Activated CD8-positive, alpha-beta T cell treated with anti-CD3 and anti-CD28 coated beads, Interleukin-2, amount 10 ng/mL, durations not matched to agents 7 days and 5 days (primary cell): ENCODE measurements at places on chromosomes 16 and 17. TPM values are rescaled to one million over a fixed set of nuclear protein-coding genes. Genes with fewer than 3 reads are reported as not detected.
A peak's percentile ranks its signal among the peaks of the same experiment; 100 is the strongest.

DNA sequence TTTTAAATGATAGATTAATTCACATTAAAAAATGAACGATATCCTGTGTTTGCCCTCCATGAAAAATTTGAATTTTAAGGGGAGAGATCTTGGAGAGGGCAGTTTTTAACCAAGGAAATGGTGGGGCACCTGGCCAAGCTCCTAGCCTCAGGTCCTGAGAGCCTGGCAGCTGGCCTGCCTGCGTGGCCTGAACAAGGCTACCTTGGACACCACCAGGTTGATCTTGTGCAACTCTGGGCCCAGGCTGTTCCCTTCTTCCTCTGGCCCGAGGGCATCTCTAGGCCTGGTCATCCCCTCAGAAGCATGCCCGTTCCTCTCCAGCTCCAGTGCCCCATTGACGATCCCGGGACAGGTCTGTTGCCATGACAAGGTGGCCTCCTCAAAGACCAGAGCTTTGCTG lies 33.4 kb upstream of the LONP2 start:
- no peak overlapping the region for H3K27ac ChIP-seq
- no peak for DNase-seq
- no peaks in the 10 kb centered on the region for H3K4me1 ChIP-seq
- H3K27me3 ChIP-seq, result peaks cover 2% of the 10 kb centered on the region

GRCh38 chr17:45374501-45374900 lies 57.7 kb upstream of the MAP3K14 start:
- DNase-seq, result no peak
- H3K27ac ChIP-seq, result no peak overlapping the region
- H3K4me1 ChIP-seq, result peaks cover 13% of the 10 kb centered on the region
- H3K4me3 ChIP-seq, result no peak overlapping the region

The CCL8 gene
- total RNA-seq, result not detected

DNA sequence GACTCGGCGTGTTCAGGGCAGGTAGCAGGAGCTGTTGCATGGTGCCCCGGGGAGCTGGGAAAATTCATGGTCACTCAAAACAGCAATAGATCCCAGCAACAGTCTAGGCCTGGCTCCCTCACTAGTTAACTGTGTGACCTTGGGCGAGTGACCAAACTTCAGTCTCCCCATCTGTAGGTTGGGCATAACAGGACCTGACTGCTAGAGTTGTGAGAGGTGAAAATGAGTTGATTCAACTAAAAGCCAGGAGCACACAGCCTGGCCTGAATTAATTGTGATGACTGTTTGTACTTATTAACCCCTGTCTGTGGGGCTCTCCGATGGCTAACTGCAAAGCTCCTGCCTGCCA lies 306.9 kb downstream of the SOX9 start:
- no peak for DNase-seq
- H3K4me3 ChIP-seq, result no peak overlapping the region
- H3K27ac ChIP-seq, result no peak overlapping the region
- no peaks in the 10 kb centered on the region for H3K36me3 ChIP-seq
- no peaks in the 10 kb centered on the region for H3K4me1 ChIP-seq

GRCh38 chr16:61993108-61993507 lies 43.1 kb downstream of the CDH8 start:
- DNase-seq, result no peak
- H3K36me3 ChIP-seq, result no peaks in the 10 kb centered on the region
- H3K27ac ChIP-seq, result no peak overlapping the region
- no peak overlapping the region for H3K4me3 ChIP-seq

DNA sequence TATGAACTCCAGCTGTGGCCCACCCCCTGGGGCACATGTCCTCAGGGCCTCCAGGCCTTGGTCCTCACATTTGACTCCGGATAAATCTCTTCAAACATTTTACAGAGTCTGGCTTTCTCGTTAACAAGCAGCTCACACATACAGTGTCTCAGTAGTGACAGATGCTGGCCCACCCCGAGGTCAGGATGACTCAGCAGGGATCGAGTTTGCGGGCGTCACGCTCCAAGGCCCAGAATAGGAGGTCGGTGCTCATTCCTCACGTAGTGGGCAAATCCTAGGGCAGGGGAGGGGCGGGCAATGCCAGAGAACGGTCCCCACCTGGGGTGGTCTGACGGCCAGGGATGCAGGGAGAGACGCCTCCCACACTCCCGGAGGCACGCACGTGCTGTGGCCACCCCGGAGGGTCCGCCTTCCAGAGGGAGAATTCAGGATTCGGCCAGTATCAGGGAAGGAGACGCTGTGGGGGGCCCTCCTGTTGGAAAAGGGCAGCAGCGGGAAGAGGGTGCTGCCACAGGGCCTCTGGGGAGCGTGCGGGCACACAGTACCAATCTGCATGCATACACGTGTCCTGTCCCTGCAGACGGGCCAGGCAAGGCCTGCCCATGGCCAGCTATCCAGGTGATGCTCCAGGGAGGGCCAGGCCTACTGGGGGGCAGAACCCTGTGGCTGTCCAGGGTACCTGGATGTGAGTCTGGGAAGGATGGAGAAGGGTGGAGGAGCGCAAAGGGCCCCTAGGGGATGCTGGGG lies 8.6 kb downstream of the SLC7A5 start:
- no peak for DNase-seq
- H3K27ac ChIP-seq, result peak overlapping the region; percentile 75
- no peaks in the 10 kb centered on the region for H3K27me3 ChIP-seq
- H3K36me3 ChIP-seq, result peaks cover 56% of the 10 kb centered on the region

DNA sequence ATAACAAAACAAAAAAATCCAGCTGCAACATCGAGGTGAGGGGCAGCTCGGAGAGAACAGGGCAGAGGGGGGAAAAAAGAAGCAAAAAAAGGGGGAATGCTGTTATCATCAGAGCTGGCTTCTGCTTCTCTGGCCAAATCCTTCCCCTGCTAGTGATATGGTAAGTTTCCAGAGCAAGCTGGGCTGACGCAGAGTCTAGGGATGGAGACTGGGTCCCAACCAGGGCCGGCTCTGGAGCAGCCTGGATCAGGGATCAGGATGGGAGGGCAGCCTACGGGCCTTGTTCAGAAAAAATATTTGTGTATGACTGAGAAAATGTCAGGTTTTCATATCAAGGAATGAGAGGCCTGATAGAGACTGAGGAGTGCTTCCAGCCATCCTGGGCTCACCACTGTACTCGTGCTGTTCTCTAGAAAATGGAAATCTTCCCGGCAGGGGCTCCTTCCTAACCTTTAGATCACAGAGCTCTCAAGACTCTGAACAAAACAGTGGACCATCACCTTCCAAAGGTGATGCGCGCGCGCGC lies 726 bp upstream of the C1QTNF1 start:
- peaks cover 38% of the 10 kb centered on the region for H3K27me3 ChIP-seq
- peak overlapping the region; percentile 41 for H3K27ac ChIP-seq
- H3K36me3 ChIP-seq, result no peaks in the 10 kb centered on the region
- H3K4me1 ChIP-seq, result peaks cover 12% of the 10 kb centered on the region
- DNase-seq, result no peak

DNA sequence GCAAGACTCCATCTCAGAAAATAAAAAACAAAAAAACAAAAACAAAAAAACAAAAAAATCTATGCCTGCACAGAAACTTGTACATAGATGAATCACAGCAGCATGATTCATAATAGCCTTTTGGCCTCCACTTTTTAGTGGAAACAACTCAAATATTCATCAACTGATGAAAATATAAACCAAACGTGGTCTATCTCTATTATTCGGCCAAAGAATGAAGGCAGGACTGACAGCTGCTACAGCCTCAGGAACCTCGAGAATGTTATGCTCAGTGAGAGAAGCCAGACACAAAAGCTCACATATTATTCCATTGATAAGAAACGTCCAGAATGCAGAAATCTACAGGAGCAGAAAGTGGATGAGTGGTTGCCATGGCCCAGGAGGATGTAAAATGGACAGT lies 19.8 kb downstream of the PPL start:
- no peaks in the 10 kb centered on the region for H3K4me1 ChIP-seq
- H3K27ac ChIP-seq, result no peak overlapping the region
- H3K36me3 ChIP-seq, result no peaks in the 10 kb centered on the region

DNA sequence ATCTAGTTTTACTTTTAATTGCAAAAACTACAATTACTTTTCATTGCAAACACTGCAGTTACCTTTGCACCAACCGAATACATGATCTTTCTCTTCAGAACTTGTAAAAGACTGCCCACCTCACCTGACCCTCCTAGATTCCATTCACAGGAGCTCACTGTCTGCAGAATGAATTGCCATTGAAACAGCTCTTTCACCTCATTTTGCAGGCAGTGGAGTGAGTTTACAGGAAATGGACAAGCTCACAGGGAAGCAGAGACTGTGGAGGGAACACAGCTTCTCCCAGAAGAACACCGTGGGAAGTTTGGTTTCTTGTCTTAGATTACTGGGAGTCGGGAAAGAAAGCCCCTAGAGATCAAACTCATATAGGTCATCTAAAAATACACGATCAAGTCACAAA lies 439.7 kb upstream of the RBFOX1 start:
- H3K36me3 ChIP-seq, result no peaks in the 10 kb centered on the region
- H3K4me3 ChIP-seq, result no peak overlapping the region
- H3K27me3 ChIP-seq, result no peaks in the 10 kb centered on the region
- H3K4me1 ChIP-seq, result no peaks in the 10 kb centered on the region

GRCh38 chr17:9451934-9452333 lies 123.7 kb downstream of the STX8 start:
- H3K36me3 ChIP-seq, result no peaks in the 10 kb centered on the region
- H3K4me3 ChIP-seq, result no peak overlapping the region
- H3K27me3 ChIP-seq, result no peaks in the 10 kb centered on the region

DNA sequence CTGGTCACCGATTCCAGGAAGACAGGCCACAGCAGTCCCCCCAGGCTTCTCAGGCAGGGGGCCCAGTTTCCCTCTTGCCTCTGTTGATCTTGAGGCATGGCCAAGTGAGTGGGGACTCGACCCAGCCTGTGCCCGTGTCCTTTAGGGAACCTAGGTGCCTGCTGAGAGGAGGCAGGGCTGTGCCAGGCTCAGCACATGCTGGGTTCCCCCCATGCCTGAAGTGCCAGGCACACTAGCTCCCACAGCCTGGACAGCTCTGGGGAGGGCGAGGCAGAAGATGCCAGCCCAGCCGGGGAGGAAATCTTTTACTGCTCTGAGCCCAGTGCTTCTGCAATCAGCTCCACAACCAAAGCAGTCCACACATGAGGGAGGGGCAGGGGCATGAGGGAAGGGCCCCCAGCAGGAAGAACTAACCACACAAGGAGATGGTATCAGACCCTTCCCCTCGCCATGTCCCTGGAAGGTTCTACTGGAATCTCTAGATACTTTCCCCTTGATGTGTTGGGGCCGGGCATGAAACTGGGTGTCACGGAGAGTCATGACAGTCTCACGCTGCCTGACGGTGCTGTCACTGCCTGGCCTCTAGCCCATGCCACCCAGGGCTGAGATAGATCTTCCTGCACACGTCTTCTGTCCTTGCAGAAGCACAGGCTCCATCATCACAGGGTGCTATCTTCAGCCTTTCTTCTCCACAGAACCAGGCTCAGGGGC lies 25.5 kb downstream of the MYO18A start:
- no peaks in the 10 kb centered on the region for H3K27me3 ChIP-seq
- peak overlapping the region; percentile 84 for H3K27ac ChIP-seq
- H3K4me3 ChIP-seq, result peak overlapping the region; percentile 42
- DNase-seq, result no peak
- H3K36me3 ChIP-seq, result no peaks in the 10 kb centered on the region
- peaks cover 61% of the 10 kb centered on the region for H3K4me1 ChIP-seq

- DNase-seq, result no peak
- H3K27me3 ChIP-seq, result peaks cover 25% of the 10 kb centered on the region
- no peaks in the 10 kb centered on the region for H3K4me1 ChIP-seq
- H3K4me3 ChIP-seq, result no peak overlapping the region
- H3K27ac ChIP-seq, result no peak overlapping the region
Observed at GRCh38 chr16:17511340-17511739, 40.6 kb upstream of the XYLT1 start.

The CD300LB gene
- total RNA-seq, result not detected

GRCh38 chr17:10337136-10337535 lies 35.7 kb downstream of the MYH13 start:
- DNase-seq, result no peak
- H3K4me3 ChIP-seq, result no peak overlapping the region
- H3K27me3 ChIP-seq, result no peaks in the 10 kb centered on the region
- H3K4me1 ChIP-seq, result no peaks in the 10 kb centered on the region
- H3K27ac ChIP-seq, result no peak overlapping the region
- H3K36me3 ChIP-seq, result no peaks in the 10 kb centered on the region

GRCh38 chr17:32510466-32510865 lies 23.7 kb downstream of the CDK5R1 start:
- no peak for DNase-seq
- no peak overlapping the region for H3K4me3 ChIP-seq
- H3K27me3 ChIP-seq, result no peaks in the 10 kb centered on the region
- peaks cover 22% of the 10 kb centered on the region for H3K4me1 ChIP-seq
- H3K27ac ChIP-seq, result no peak overlapping the region

The HSD17B1 gene
- total RNA-seq, result 0.60 TPM

- no peaks in the 10 kb centered on the region for H3K36me3 ChIP-seq
- H3K27ac ChIP-seq, result peak overlapping the region; percentile 61
- peaks cover 30% of the 10 kb centered on the region for H3K4me1 ChIP-seq
- peak; percentile 73 for DNase-seq
Observed at GRCh38 chr17:78258323-78259191, 27.1 kb downstream of the TMEM235 start.

- no peak overlapping the region for H3K27ac ChIP-seq
- no peaks in the 10 kb centered on the region for H3K4me1 ChIP-seq
- no peak for DNase-seq
- H3K4me3 ChIP-seq, result no peak overlapping the region
- no peaks in the 10 kb centered on the region for H3K27me3 ChIP-seq
Observed at GRCh38 chr16:15866451-15866850, 9.6 kb upstream of the MYH11 start.

DNA sequence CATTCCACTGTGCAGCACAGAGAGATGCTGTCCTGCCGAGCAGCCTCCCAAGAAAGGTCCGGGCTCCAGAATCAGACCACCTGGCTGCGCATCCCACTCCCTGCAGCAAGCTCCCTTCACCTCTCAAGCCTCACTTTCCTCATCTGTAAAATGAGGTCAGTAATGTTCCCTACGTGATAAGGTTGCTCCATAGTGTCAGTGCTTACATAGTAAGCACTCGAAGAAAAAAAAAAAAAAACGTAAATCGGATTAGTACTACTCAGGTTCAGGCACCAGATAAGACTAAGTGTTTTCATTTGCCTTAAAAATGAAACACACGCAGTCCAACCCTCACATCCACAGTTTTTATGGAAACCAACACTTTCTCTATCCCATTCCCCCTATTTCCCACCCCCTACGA lies 76.7 kb downstream of the CCT6B start:
- H3K4me3 ChIP-seq, result no peak overlapping the region
- no peaks in the 10 kb centered on the region for H3K4me1 ChIP-seq
- H3K36me3 ChIP-seq, result no peaks in the 10 kb centered on the region
- DNase-seq, result no peak
- peaks cover 34% of the 10 kb centered on the region for H3K27me3 ChIP-seq

The HNF1B gene
- not detected for total RNA-seq

DNA sequence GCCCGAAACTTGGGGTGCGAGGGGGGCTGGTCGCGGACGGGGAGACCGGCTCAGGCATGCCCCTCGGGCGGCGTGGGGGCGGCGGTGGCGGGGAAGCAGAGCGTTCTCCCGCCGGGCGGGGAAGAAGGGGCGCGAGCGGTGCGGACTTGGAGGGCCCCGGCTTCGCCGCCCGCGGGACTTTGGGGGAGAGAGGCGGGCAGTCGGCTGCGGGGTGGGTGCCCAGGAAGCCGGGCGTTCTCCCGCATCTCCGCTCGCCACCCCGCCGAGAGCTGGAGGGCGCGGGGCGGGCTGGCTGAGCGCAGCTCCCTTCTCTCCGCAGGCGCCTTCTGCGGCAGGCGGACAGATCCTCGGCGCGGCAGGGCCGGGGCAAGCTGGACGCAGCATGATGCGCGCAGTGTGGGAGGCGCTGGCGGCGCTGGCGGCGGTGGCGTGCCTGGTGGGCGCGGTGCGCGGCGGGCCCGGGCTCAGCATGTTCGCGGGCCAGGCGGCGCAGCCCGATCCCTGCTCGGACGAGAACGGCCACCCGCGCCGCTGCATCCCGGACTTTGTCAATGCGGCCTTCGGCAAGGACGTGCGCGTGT lies 772 bp downstream of the NTN1 start:
- peaks cover 3% of the 10 kb centered on the region for H3K36me3 ChIP-seq
- no peak for DNase-seq
- peaks cover 58% of the 10 kb centered on the region for H3K27me3 ChIP-seq
- peaks cover 8% of the 10 kb centered on the region for H3K4me1 ChIP-seq

The ZCCHC14 gene
- total RNA-seq, result 2.6 TPM
